ENCODE measurements at places on chromosomes 1 and 21.

GRCh38 chr1:232927830-232928505 is 22.4 kb upstream of the NTPCR start:
- no peak for DNase-seq

DNA sequence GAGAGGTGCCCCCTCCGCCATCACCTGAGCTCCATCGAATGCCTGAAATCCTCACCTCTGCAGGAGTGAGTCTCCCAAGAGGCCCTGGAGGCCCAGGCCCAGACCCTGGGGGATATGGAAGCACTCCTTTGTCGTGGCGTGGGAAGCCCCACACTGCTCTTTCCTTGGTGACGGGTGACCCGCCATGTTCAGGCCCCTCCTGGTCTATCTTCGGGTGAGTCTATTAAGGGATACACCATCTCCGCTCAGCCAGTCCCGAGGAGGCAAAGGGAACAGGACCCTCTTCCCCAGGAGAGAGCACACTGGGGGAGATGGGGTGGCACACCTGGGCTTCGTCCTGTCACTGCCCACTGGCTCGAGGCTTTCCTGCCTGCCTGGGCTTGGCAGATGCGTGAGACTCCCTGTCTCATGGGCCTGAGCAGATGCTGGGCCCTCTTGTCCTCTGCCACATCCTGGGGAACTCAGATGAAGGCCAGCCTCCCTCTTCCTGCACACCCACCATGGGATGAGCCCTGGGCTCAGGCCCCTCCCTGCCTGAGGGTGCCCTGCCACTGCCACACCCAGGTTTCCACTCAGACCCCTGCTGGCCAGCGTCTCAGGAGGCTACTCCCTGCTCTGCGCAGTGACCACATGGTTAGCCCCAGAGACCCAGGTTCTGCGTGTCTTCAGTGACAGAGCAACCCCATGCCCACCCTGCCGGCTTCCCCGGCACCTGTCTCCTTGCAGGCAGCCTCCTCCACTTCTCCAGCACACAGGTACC is 3.8 kb upstream of the NPHP4 start:
- DNase-seq = no peak

- no peak for DNase-seq
Observed at GRCh38 chr1:152495066-152495675, 15.4 kb upstream of the LCE5A start.

- no peak for DNase-seq
Observed at GRCh38 chr1:153623101-153623500, 4.2 kb downstream of the S100A13 start.

DNA sequence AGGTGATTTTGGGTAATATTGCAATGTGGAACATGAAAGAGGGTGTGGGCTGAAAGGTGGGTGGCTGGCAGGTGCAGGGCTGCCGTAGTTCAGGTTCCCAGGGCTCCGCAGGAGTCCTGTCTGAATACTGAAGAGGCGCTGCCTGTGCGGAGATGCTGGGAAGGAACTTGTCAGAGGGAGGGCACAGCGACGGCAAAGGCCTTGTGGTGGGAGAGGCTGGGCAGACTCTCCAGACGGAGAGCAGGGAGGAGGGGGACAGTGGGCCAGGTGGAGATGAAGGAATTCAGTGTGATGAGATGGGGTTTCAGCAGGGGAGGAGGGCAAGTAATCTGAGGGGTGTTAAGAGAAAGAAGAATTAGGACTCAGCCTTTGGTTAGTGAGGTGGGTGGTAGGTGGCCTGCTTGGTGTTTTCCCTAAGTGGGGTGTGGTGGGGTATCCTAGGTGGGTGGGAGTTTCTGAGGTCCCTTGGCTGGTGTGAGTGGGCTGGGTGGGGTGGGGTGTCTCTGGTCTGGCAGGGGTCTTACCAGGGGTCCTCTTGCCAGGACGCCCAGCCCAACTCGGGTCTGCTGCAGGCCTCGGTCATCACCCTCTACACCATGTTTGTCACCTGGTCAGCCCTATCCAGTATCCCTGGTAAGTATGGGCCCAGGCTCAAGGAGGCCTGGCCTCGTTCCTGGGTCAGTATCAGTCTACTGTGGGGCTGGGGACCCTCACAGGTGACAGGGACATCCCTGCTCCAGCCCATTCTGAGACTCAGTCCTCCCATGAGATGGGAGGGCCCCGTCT is 15.6 kb downstream of the SERINC2 start:
- DNase-seq = no peak

GRCh38 chr1:59564192-59564891 is 250.4 kb upstream of the HOOK1 start:
- no peak for DNase-seq

- no peak for DNase-seq
Observed at GRCh38 chr1:226490426-226490809, 58.1 kb upstream of the STUM start.

- no peak for DNase-seq
Observed at GRCh38 chr21:28152732-28153131, 839.9 kb downstream of the LTN1 start.

GRCh38 chr1:67830928-67831830 is 2.1 kb downstream of the GNG12 start:
- no peak for DNase-seq

- DNase-seq = no peak
Observed at GRCh38 chr1:14698314-14698713, 99.8 kb downstream of the KAZN start.

DNA sequence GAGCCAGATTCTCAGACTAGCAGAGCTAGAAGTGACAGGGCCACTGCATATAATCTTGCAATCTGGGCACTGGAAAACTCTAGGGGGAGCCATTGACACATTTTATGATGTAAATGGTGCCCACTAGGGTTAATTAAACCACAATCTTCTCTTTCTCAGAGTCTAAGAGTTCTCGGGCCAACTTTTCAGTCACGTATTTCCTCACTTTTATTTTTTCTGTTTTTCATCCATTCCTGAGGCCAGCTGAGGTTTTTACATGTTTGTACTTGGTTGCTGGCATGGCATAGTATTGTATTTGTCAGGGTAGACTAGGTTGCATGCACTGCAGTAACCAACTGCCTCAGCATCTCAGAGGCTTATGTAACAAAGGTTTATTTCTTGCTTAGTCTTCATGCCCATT is 138.2 kb downstream of the ZNF326 start:
- DNase-seq = peak; percentile 11

- no peak for DNase-seq
Observed at GRCh38 chr1:153404768-153405167, 11.6 kb upstream of the S100A7A start.

GRCh38 chr1:202237052-202237451 is 43.5 kb downstream of the LGR6 start:
- DNase-seq = peak; percentile 9

DNA sequence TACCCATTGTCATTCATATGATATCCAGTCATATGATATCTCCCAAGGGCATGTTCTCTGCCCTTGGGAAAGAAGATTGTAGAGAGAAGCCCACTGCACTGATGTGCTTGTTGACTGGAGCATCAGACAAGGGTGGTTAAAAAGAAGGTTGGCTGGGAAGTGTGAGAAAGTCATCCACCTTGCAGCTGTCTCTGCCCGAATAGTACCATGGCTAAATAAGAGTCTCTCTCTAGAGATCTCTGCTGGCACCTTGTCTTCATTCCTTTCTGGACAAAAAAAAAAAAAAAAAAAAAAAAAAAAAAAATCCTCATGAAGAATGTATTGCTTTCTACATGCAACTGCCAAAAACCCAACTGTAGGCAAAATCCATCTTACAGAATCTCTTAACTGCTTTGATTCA is 349.7 kb upstream of the ESRRG start:
- DNase-seq = no peak

- no peak for DNase-seq
Observed at GRCh38 chr1:160539990-160540858, 17.2 kb upstream of the SLAMF6 start.
